ENCODE measurements at places on chromosomes 11 and 22.

GRCh38 chr22:28903729-28904128 is 20.4 kb downstream of the ZNRF3 start:
- DNase-seq, result no peak

DNA sequence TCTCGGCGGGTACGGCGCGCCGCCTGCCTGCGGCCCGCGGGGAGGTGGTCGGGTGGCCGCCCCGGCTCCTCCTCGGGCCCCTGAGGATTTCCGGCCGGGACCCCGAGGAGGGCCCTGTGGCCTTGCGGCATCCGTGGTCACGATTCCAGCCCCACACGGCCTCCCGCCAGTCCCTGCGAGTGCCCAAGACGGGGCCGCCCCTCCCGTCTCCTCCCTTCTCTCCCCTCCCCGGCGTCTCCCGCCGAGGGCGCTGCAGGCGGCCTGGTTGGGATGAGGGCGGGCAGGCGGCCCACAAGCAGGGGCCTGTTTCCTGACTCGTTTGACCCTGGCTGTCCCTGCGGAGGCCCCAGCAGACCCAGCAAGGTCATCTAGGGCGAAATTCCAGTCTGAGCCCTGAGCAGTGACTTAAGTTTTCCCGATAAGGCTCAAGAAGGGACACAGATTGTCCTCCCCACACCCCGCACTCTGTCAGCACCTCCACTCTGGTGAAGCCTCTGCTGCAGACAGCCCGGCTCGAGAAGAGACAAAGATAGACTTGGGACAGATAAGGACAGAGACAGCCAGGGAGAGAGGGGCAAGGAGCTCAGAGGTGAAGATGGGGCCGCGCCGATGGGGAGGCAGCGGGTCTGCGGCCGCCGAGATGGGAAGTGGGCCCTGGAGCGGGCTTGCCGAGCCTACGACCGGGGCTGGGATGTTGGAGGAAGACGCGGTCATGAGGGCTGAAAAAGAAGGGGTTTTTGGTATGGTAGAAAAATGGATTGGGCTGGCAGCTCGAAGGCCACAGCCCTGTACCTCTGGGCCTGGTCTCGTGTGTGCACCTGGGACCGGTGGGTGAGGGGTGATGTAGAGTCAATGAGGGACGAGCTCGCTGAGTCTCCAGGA is 95.0 kb downstream of the SWAP70 start:
- DNase-seq, result peak; percentile 50

- no peak for DNase-seq
Observed at GRCh38 chr11:31397239-31397834, 27.7 kb downstream of the DNAJC24 start.

GRCh38 chr11:102287964-102288724 is 29.1 kb upstream of the BIRC3 start:
- no peak for DNase-seq

DNA sequence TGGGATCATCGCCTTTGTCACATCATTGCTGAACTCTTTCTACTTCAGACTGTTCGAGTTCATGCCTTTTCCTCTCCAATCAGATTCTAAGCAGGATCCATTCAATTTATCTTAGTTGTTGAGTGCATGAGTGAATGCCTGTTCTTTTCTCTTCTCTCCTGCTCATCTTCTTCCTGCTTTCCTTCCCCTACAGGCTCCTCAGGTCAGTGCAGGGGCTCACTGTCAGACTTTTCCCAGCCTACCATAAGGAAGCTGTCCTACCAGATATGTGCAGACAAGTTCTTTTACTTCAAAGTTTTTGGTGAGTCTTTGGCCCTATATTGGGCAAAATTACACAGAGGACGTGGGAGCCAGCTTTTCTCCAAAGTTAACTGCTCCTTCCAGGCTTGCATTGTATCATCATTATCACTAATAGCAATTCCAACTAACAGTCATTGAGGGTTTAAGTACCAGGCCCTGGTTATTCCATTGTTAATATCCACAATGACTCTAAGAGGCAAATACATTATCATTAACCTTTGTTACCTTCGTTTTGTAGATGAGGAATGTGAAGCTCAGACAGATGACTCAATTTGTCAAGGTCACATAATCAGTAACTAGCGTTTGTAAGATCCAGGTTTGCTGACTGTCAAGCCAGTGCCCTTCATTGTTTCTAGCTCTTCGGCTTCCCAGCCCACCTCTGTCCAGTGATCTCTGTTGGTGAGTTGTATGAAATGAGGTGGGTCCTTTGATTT is 30.4 kb downstream of the OR6Q1 start:
- no peak for DNase-seq
